ENCODE measurements at places on chromosomes 1 and 21.

GRCh38 chr21:17688912-17689874, 76.5 kb upstream of the BTG3 start:
- no peak for DNase-seq

GRCh38 chr1:54569339-54569738, 21.3 kb downstream of the ACOT11 start:
- DNase-seq = no peak

GRCh38 chr1:184945678-184946412, 28.5 kb downstream of the NIBAN1 start:
- DNase-seq = no peak

- DNase-seq = no peak
Measured at GRCh38 chr1:70003211-70003908, 202.0 kb downstream of the LRRC40 start.

- DNase-seq = no peak
Measured at GRCh38 chr1:38418195-38419030, 371.8 kb upstream of the POU3F1 start.

- DNase-seq = no peak
Measured at GRCh38 chr1:219442611-219443061, 170.3 kb downstream of the ZC3H11B start.

GRCh38 chr1:21946836-21947587, 9.9 kb upstream of the HSPG2 start:
- DNase-seq = no peak

- DNase-seq = no peak
Measured at GRCh38 chr1:156748670-156749418, 2.6 kb downstream of the HDGF start.

DNA sequence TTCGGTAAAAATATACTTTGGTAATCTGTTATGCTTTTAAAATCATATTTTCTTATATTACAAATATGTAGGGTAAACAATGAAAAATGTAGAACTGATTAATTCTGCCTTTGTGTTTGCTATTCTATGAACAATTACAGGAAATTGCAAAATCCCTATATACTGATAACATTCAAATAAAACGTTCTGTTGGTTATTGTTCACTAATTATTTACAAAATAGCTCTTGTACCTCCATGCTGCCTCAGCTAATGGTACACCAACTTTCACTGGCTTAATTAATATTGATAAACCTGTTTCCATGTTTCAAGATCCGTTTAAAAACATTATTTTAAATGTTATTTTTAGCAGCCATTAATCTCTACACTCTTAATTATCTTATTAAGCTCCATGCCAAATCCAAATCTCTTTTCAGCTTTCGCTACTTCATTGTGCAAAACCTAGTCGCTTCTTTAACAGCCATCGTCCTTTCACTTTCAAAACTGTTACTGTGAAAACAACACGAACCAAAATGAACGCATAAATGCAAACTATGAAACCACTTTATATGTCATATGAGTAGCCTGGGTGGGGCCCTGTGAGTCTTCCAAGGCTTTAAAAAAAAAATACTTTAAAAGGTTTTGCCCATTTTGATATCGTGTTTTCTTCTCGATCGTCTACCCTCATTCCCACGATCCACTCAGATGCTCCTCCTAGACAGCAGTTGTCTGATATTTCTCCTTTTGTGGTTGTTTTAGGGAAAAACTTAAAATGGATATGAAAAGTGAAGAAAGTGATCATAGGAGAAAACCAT, 807.1 kb downstream of the USP25 start:
- no peak for DNase-seq

GRCh38 chr21:24514081-24514733, 1093.1 kb downstream of the MRPL39 start:
- DNase-seq = peak; percentile 3

- DNase-seq = no peak
Measured at GRCh38 chr1:119506941-119507340, at the start of gene HSD3B1. TSS of gene HSD3B1 (plus strand) at chr1:119507210. CDS start at chr1:119507477, 267 bp downstream.

DNA sequence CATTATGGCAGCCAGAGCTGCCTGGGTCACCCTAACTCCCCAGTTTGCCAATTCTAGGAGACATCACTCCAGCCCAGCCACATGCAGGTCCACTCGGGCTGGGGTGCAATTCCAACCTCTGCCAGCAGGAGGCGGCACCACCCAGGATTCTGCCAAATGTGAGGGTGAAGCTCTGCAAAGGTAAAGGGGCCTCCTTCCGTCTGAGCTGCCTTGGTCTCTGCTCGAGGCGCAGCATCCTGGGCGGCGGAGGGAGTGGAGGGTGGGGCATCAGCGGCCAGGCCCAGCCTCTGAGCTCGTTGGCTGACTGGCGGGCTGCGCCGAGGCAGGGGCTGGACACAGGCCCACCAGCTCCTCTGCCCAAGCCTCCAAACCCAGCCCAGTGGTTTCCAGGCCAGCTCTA, 63.8 kb downstream of the ARHGEF16 start:
- DNase-seq = no peak

DNA sequence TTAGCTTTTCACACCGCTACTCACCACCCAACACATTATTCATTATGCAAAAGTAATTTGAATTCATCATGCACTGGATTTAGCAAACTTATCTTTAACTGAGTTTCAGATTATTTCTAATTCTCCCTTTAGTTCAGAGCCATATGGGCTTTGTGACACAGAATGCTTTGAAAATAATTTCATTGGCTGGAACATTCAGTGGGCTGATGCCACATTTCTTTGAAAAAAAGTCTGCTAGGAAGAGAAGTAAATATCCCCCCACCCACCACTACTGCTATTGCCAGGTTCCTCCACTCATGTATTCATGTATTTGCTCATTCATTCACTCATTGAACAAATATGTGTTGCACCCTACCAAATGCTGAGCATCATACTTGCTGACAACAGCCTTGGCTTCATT, 280.5 kb downstream of the DSCAM start:
- DNase-seq = no peak

DNA sequence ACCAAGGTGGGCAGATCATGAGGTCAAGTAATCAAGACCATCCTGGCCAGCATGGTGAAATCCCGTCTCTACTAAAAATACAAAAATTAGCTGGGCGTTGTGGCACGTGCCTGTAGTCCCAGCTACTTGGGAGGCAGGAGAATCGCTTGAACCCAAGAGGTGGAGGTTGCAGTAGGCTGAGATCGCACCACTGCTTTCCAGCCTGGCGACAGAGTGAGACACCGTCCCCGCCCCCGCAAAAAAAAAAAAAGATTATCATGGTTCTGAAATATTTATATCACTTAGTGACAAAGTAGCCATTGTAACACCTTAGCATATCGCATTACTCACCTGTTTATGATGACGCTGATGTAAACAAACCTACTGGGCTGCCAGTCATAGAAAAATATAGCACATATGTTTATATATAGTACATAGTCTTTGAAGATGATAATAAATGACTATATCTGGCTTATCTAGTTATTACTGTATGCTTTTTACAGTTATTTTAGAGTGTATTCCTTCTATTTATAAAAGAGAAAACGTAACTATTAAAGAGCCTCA, 160.2 kb downstream of the NCAM2 start:
- DNase-seq = no peak

- DNase-seq = no peak
Measured at GRCh38 chr1:248884632-248885295, 21.3 kb upstream of the PGBD2 start.

GRCh38 chr21:15297824-15298223, 233.0 kb upstream of the NRIP1 start:
- no peak for DNase-seq

DNA sequence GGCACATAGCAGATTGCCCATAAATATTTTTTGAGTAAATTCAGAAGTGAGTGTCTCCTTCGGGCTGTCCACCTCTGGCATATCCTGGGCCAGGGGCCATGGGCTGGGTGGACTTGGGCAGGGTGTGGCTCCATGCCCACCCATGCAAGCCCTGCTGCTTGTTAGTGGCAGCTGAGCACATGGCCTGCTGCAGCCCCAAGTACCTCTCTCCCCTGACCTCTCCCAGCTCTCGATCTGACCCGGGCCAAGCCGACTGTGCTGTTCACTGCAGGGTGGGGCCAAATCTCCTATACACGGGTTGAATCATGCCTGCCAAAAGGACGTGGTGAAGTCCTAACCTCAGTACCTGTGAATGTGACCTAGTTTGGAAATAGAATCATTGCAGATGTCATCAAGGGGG, 132.5 kb upstream of the C1orf174 start:
- DNase-seq = no peak

DNA sequence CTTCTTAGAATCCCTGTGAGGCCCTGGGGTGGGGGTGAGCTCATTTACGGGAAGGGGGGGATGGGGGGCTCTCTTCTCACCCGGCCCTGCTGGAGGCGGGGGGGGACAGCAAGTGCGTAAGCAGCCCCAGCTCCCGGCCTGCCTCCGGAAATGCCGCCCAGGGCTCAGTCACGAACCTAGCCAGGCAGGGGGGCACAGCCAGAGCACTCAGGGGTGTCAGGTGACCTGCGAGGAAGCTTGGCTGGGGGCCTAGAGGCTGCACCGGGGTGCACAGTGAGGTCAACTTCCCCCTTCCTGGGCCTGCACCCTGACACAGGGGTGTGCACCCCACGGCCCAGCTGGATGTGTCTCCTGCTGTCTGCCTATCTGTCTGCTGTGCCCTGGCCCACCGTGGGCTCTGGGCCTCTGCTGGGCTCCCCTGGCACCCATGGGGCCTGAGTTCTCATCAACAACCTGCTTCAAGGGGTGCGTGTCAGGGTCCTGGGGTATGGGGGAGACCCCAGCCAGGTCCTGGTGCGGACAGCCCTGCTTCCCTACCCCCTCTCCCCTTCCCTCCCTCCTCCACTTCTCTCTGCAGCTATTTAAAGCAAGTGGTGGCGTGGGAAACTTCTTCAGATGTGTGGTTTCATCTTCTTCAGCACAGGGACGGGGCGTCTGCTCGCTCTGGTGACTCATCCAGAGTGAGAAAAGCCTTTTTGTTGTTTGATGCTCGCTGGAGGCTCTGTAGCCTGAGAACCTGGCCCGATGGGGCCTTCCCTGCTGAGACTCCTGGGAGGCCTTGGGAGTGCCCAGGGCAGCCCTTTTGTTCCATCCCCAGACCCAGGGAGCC, 92.5 kb upstream of the RUNX3 start:
- peak; percentile 95 for DNase-seq

DNA sequence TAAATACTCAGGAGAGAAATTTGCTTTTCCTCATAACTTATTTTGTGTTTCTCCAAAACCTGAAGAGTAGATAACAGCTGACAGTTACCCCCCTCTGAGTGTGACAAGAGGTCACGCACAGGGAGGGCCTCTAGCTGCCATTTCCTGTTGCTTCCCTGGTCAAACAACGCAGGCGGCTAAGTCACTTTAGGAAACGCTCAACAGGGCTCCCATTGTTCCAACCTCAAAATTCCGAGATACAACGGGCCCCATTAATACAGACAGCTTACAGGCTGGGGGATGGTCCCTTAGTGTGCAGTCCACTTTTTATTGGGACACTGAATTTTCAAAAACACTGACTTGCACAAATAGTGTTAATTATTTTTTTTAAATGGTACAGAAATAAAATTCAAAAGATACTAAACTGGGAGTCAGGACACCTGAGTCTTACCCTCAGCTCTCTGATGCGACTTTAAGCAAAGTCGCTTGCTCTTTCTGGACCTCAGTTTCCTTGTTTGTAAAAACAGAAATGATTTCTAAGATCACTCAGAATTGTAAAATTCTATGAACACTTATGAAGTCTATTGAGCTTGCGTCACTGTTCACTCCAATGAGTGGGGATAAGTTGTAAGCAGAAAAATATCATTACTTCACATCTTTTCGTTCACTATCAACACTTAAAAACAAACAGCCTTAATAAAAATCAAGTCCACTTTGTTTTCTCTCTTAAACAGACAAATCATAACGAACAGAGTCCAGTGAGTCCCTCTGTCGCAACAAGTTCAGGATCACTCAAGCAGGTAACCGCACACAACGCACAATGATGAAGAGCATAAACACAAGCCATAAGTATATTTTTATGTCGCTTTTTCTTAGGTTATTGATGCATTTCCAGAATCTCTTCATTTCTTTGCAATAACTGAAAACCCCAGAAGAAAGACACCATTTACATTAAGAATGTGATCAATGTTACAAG, 13.5 kb downstream of the LZIC start:
- peak; percentile 52 for DNase-seq

GRCh38 chr1:1777583-1777899, 729 bp downstream of the NADK start:
- no peak for DNase-seq

DNA sequence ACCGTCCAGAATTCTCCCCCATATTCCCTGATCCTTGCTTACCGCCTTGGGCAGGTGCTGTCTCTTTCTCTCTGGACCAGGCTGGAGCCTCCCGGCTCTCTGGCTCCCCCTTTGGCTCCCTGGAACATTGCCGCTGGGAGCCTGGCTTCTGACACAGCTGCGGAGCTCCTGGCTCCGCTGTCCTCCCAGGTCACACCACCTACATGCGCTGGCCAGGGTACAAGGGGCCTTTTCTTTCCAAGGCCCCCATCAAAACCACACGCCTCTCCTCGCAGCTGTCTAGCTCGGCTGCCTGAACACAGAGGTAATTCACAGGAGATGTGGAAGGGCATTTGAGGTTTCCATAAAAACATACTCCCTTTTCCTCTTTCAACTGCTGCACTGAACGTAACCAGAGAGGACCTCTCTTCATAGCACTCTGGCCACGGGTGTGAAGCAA, 7.5 kb upstream of the ZNF648 start:
- peak; percentile 81 for DNase-seq

DNA sequence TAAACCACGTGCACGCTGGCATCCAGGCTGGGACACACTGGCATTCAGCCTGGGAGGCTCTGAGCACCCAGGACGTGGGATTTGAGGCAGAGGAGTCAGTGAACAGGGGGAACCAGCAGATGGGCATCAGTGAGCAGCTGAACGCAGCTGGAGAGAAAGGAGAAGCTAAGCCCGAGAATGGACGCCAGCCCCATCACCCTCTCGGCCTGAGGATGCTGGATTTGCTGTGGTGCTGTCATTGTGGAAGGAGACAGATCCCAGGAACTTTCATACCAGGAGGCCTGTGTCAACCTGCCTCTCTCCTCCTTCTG, 132.8 kb downstream of the PGBD5 start:
- no peak for DNase-seq
